ENCODE measurements at places on chromosomes 2 and 18.

GRCh38 chr2:191638079-191638801, 39.7 kb upstream of the NABP1 start:
- DNase-seq, result no peak

GRCh38 chr2:137846993-137847392, 117.3 kb upstream of the HNMT start:
- no peak for DNase-seq

- DNase-seq, result no peak
Measured at GRCh38 chr2:110215566-110216158, 3.3 kb upstream of the MTLN start.

DNA sequence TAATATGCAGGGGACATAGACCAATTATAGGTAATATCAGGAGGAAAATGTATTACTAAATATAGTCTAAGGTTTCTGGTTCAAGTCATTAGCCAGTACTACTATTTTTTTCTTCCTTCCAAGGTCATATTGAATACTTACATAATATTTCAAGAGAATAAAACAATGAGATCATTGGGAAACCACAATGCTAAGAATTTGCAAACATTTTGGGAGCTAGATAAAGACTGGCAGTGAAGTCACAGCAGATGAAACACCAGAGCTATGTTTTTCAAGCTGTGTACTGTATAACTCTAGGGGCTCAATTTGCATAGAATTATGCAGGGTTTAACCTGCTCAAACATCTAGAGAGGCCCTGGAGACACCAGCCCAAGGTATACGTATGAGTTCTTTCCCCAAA, 80.5 kb upstream of the KCNH7 start:
- DNase-seq, result no peak

GRCh38 chr18:52582061-52582460, 242.1 kb downstream of the DCC start:
- DNase-seq, result no peak

DNA sequence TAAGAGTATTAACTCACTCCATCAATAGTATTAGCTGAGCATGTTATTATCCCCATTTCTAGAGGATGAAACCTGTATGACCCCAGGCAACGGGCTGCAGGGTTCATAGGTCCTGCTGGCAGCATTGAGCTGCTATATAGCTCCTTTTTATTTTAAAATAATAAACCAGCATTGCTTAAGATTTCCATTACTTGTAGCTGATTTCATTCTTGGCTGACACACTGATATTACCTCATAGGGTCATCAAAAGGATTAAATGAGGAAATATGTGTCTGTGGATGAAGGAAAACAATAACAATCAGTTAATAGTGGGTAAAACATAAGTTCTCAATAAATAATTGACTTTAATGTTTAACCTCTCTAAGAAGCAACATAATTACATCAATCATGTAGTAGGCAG, 48.3 kb upstream of the NRP2 start:
- DNase-seq, result peak; percentile 18

DNA sequence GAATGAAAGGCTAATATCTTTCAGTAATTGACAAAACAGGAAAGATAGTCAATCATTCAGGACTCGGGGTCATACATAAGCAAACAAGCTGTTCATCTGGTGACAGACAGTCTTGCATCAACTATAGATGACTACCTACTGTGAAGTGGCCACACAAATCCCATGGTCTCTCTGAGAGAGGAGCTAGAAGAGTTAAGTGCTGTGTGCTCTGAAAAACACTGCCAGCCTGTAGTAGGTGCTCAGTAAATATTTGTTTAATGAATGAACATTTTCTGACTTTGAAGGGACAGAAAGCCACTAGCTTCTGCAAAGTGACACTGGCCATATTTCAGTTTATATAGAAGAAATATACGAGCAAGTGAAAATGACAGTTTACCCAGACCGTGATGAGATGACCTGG, 184.0 kb upstream of the CHAC2 start:
- DNase-seq, result no peak

GRCh38 chr2:104501342-104501741, 352.6 kb upstream of the POU3F3 start:
- DNase-seq, result no peak

DNA sequence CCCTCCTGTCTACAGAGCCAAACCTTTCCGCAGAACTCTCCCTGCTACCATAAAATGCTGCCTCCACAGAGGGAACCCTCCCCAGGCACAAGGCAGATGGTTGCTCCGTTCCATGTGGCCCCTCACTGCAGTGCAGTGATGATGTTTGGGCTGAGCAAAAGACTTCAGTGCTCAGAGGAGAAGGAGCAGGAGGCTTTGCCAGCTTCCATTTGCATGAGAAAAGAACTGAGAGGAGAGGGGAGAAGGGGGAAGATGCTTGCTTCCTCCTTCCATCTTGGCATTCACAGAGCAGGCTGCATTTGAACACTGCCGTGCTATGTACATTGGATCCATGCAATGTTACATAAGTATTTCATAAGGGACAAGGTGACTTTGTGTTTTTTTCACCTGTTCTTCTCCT, 46.6 kb upstream of the TMEM200C start:
- no peak for DNase-seq

DNA sequence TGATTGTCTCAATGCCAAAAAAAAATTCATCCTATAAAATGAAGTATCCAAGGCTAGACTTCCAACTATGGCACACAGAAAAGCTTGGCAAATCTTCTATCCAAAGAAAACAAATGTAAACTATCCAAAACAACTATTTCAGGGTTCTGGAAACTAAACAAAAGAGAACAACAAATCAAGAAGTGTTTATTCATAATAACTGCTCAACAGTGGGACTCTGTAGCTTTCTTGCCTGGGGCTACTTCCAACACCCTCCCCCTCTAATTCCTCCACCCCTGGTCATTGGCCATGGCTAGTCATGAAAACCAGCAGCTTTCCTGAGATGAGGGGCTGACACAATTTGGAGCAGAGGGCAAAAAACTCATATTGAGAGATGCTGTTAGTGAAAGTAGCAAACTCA, 107.0 kb downstream of the EXOC6B start:
- no peak for DNase-seq

Data from GM04503 (cell line).